CD4-positive, alpha-beta T cell treated with Interleukin-21 for 1 hour (primary cell): ENCODE measurements at places on chromosomes 3 and 15.

DNA sequence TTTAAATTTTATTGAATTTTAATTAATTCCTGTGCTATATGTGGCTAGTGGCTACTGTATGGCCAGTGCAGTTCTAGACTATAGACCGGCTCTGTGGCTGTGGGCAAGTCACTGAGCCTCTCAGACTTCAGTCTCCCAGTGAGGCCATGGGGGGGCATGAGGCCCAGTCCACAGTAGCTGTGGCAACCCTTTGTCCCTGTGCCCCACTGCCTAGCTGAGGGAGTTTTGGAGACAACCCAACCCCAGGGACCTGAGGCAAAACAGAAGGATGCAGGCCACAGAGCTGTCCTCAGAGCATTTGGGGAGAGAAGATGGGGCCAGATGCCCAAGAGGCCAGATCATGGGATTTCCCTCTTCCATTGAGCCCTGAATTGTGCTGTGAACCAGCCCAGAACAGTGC lies 18.9 kb upstream of the POC1A start:
- no peak for DNase-seq

DNA sequence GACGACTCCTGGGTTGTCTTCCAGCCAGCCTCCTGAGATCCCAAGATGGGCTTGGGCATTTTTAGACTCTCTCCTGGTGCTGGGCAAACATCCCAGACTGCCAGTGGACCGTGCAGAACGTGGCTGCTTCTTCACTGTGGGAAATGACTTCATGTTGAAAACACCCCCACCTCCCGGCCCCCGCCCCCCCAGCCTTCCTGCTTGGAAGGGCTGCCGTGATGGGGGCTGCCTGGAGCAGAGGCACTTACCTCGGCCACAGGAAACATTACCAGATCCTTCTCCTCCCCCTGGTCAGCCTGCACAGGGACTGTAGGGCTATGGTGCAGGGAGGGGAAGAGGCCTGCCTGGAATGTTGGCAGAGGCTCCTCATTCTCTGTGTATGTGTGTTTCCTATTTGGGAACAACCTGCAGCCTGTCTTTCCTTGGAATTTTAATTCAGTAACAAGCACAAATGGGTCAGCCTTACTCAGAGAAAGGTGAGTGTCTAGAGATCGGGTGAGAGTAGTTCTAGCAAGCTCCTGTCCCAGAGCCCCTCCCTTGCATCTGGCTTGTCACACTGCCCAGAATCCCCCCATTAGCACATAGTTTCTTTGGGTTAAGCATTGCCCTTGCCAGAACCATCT lies 90.8 kb downstream of the ANP32A start:
- no peak for DNase-seq

- no peak for DNase-seq
Observed at GRCh38 chr15:73369154-73369694, 466 bp upstream of the HCN4 start.

DNA sequence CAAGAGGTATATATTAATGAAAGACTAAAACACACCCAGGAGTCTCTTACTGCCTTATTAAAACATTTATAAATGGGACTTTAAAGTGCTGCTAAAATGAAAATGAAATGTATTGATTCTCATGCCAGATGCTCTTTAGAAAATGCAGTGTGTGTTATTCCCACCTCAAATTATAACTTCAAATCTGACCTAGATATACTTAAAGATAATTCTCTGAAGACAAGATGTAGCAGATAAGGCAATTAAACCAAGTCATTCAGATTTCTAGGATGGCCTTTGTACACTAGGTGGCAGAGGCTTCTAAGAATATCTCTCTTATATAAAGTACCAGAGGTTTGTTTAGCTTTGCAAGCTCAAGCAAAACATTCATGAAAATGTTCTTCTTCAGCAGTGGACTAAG lies 26.9 kb upstream of the GOLGA8B start:
- DNase-seq: peak; percentile 10

- DNase-seq: no peak
Observed at GRCh38 chr3:179949412-179949811, 87.3 kb downstream of the PEX5L start.

DNA sequence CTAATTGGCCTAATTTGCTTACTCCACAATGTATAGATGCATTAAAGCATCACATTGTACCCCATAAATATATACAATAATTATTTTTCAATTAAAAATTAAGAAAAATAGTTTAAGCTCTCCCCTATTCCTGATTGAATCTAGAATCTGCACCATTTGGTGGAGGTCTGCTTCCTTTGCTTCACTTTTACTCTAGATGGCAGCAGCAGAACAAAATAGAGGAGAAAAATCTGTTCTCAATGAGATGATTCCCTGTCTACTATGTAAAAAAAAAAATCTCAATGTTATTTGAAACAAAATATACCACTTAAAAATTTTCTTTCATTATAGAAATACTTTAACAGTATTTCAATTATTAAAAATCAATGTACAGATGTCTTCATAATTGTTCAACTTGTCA lies 109.6 kb upstream of the FXR1 start:
- no peak for DNase-seq

GRCh38 chr3:77342027-77342426 lies 302.1 kb downstream of the ROBO2 start:
- DNase-seq: no peak

DNA sequence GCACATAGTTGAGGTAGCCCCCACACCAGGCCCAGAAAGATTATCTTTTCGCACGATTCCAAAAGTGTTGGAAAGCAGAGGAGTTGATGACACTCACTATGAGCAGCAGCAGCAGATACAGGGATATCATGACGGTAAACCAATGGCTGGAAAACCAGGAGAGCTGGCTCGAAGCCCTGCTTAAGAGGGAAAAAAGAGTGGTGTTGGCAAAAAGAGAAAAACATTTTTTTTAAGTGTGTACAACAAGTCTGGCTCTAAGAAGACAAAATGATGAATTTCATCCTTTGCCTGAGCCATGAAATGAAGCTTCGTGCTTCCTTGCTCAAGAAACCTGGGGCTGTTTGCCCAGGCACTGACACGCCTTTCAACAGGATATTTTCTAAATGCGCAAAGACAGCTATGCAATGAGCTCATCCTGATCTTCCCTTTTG lies 27.3 kb downstream of the PARP16 start:
- DNase-seq: no peak

DNA sequence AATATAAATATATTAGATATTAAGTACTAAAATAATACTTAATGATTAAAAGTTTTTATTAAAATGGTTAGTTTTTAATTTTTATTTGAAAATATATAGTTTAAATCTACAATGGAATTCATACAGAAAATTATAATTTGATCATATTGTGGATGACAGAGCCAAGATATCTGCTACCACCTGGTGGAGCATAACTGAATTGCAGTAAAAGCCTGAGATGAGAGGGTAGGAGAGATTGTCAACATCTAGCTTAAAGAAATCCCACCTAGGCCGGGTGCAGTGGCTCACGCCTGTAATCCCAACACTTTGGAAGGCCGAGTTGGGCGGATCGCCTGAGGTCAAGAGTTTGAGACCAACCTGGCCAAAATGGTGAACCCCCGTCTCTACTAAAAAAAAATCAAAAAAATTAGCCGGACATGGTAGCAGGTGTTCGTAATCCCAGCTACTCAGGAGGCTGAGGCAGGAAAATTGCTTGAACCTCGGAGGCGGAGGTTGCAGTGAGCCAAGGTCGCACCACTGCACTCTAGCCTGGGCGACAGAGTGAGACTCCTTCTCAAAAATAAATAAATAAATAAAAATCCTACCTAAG lies 25.1 kb upstream of the CSTA start:
- DNase-seq: peak; percentile 65

GRCh38 chr3:31692751-31693150 lies 160.0 kb downstream of the STT3B start:
- DNase-seq: no peak

DNA sequence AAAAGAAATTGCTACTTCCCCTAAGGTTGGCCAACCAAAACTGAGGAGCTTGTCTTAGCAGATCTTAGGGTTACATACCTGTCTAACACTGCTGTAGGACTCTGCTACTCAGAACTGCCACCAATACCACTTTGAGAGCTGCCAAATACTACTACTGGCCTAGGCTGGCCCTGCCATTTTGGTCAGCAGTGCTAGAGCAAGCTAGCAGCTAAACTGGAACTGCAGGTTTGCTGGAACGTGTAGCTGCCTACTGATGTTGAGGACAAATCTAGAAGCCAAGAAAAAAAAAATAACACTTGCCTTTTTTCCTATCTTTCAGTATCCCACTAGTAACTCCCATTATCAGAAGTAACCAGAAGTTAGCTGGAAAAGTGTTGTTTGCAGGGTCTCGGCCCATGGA lies 387.4 kb downstream of the RBMS3 start:
- DNase-seq: no peak

- DNase-seq: no peak
Observed at GRCh38 chr15:63818191-63818590, 15.6 kb downstream of the HERC1 start.

GRCh38 chr15:70605606-70606410 lies 157.6 kb downstream of the UACA start:
- DNase-seq: no peak

GRCh38 chr3:47162697-47163168 lies 1.2 kb downstream of the SETD2 start:
- no peak for DNase-seq

- no peak for DNase-seq
Observed at GRCh38 chr3:136350132-136350531, 100.0 kb downstream of the PCCB start.
